GDM1 (cell line): ENCODE measurements at places on chromosomes 6 and 20.

- DNase-seq: no peak
These were observed 758 bp downstream of the SMIM28 start for GRCh38 chr6:138378463-138378862.

DNA sequence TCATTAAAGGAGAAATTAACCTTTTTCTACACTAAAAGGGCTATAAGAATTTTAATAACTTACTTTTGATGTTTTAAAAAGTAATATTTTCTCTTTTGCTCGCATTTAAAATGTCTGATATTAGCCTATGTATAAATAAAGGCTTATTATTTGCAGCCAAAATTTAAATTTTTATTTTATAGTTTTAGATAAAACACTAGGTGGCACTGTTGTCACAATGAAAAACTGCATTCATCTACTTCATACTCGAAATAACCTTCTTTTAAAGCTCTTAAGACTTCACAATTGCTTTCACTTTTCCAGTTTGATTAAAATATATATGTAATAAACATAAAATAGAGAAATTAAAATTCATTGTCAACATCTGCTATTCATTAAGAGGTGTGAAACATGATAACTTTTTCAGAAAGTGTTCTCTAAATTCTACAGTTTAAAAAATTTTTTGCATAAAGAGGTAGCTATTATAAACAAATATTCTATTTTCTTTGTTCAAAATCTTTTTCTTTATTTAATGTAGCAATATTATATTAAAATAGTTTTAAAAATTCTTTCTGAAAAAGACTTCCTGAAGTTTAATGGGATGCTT lies 78.8 kb upstream of the DEFB112 start:
- DNase-seq: no peak

GRCh38 chr20:11826334-11826733 lies 91.4 kb upstream of the BTBD3 start:
- DNase-seq: no peak

- no peak for DNase-seq
These were observed 126.2 kb upstream of the EXOC2 start for GRCh38 chr6:819122-819521.

DNA sequence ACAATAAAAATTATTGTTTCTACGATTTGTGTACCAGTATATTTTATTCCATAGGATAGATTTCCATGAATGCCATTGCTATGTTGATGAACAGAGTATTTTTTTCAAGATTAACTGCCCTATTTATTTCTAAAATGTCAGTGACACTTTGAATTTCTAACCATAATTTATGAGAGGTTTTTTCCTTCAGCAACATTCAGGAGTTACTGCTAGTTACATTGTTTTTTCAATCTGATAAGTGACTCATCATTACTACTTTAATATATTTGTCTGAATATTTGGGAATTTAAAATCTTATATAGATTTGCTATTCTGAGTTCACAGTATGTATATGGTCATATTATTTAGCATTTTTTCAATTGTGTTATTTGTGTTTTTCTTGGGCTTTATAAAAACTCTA lies 6.0 kb upstream of the OR2B6 start:
- DNase-seq: no peak

GRCh38 chr6:27838945-27839625 lies 73.1 kb downstream of the OR2B2 start:
- peak; percentile 63 for DNase-seq

- DNase-seq: no peak
These were observed 390.2 kb downstream of the TENT5A start for GRCh38 chr6:81362246-81362645.

- no peak for DNase-seq
These were observed 28.3 kb downstream of the PTGIS start for GRCh38 chr20:49539481-49540231.

DNA sequence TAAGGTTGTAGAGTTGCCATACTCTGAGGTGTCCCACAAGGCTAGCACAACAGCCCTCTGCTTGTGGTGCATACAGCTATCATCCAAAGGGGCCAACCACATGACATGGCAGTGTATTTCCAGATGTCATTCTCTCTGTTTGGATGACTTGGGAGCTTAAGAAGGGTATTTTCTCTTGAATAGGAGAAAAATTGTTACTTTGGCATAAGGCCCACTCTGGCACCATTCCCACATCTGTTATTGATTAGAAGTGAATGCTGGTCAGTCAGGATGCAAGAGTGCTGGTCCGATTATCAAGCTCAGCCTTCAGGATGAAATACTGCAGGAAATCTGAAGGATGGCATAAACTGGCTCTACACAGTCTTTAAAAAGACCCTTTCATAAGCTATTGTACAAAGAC lies 83.6 kb upstream of the C20orf144 start:
- no peak for DNase-seq

DNA sequence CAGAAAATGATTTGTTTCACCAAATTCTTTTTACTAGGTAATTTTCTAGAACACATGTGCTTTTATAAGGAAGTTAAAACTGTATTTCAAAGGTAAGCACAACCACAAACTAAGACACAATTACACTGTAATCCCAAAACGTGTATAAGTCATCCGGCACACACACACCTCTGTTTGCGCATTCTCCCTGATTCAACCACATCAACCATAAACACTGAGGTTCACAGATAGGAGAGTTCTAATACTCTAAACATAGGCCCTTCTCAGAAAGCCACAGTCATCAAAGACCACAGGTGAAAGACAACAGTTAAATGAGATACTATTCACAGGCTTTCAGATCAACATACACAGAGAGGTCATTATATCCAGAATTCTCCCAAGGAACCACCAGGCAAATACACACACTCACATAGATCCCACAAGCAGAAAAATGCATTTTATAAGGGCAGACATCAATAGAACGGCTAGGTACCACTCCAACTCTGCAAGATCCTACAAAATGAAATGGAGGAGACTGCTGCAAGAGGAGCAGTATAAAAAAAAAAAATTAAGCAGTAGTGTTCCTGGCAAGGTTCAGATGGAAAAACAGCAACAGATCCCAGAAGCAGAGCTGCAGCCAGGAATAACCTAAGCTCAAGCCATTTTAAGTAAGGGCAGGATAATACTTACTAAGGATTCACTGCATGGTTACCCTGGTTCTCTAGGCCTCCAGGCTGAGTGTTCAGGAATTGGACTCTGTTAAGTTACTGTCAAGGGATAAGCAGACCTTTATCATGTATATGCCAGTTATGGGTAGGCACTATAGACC lies 6.6 kb upstream of the FBXO9 start:
- no peak for DNase-seq

- no peak for DNase-seq
These were observed 4.1 kb downstream of the ZC3H12D start for GRCh38 chr6:149480502-149481280.

DNA sequence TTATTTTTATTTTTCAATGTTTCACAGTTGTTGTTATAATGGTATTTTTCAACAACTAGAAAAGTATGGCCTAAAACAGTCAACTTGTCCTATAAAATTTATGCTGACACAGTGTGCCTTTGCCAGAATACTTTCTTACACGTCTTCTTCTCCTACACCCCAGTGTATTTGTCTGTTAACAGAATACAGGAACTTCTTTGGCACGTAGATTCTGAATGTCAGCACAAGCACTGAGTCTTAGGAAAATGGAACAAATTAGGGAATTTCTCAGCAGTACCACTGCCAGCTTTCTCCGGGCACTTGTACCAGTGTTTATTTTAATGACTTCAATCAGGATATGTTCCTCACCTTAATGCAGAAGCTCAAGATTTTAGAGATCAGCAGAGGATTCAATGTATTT lies 26.7 kb upstream of the AKIRIN2 start:
- DNase-seq: no peak

DNA sequence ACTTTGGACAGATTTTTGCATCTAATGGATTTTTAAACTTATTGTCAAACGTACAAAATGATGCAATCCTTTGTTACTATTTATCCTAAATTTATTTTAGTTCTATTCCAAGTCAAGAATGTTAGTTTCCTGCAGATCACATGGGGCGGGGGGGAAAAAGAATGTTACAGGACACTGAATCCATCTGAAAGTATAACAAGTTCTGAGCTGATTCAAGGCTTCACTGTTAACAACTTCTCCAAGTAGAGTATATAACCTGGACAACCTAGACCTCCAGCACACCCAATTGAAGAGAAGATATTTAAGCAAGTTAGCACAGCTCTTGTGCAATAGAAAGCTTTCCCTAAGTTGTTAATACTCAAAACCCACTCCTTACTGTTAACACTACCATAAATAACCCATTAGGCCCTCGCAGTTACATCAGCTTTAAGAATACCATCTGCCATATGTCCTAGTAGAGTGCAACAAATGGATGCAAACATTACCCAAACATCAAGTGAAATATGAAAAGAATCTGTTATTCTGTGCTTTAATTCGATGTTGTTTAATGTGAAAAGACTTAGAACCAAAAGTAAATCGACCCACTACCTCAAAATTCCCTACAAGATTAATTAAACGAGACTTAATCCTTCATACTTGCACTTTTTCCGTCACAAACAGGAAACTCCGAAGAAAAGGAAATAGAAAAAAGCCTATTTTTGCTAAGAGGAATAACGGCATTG lies 1.3 kb downstream of the SEC63 start:
- DNase-seq: no peak

DNA sequence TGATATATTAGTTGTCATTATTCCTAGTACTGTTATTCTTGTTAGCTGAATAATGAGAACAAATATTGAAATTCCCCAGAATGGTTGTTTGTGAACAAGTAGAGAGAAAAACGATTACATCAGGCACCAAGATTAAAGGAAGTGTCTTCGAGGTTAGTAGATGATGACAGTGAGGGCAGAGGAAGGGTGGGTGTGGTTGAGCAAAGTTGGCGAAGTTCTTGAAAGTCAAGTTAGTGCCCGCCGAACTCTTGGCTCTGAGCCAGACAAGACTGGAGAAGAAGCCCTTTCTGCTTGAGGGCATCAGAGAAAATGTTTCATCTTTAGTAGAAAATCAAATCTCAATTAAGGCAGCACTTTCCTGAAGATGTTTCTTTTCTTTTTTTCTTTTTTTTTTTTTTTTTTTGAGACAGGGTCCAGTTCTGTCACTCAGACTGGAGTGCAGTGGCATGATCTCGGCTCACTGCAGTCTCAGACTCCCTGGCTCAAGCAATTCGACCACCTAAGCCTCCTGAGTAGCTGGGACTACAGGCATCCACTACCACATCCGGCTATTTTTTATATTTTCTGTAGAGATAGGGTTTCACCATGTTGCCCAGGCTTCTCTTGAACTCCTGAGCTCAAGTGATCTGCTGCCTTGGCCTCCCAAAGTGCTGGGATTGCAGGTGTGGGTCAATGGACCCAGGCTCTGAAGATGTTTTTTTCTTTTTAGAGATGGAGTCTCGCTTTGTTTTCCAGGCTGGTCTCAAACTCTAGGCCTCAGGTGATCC lies 77.1 kb downstream of the SGK1 start:
- no peak for DNase-seq

- no peak for DNase-seq
These were observed 62.6 kb downstream of the NRSN1 start for GRCh38 chr6:24188578-24189080.

DNA sequence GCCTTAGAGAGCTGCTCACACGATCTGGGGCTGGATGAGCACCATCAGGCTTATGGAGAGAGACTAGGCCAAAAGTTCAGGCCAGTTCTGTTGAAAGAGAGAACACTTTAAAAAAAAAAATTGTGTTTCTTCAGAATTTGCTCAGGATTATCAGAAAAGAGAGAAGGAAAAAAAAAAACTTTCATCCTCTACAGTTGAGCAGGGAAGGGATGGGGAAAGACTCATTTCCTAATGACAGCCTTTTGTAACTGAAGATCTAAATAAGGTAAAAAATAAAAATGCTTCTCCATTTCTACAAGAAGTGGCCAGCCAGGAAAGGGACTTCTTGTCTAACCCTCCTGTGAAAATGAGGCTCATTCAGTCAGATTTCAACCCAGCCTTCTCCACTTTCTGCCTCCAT lies 134.8 kb downstream of the LY86 start:
- no peak for DNase-seq

- DNase-seq: no peak
These were observed 8.0 kb downstream of the IL20RA start for GRCh38 chr6:137036566-137037300.

DNA sequence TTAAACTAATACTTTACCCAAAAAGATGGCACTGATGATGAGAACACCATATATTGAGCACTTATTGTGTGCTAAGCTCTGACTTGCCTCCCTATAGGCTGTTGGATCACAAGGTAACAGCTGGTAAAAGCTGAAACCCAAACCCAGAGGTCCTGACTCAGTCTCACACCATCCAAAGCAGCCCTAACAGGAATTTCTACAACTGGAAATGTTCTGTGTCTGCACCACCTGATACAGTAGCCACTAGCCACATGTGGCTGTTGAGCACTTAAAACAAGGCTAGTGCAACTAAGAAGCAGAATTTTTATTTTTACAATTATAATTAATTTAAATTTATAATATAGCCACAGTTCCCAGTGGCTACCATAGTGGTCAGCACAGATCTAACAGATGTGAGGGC lies 15.6 kb upstream of the MATN4 start:
- no peak for DNase-seq

- peak; percentile 24 for DNase-seq
These were observed 26.2 kb downstream of the CCN2 start for GRCh38 chr6:131924881-131925474.

DNA sequence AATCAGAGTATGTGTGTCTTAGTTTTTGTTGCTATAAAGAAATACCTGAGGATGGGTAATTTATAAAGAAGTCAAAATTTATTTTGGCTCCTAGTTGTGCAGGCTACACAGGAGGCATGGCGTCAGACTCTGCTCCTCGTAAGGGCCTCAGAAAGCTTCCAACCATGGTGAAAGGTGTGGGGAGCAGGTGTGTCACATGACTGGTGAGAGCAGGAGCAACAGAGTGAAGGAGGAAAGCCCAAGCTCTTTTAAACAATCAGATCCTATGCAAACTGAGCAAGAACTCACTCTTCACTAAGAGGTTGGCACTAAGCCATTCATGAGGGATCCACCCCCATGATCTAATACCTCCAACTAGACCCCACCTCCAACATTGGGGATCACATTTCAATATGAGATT lies 1524.3 kb downstream of the HACE1 start:
- DNase-seq: no peak

DNA sequence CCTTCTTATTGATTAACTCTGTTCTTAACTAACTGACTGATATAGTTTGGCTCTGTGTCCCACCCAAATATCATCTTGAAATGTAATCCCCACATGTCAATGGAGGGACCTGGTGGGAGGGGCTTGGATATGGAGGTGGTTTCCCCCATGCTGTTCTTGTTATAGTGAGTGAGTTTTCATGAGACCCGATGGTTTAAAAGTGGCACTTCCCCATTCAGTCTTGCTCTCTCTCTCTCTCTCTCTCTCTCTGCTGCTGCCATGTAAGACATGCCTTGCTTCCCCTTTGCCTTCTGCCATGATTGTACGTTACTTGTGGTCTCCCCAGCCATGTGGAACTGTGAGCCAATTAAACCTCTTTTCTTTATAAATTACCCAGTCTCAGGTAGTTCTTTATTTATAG lies 81.8 kb upstream of the SPACA1 start:
- DNase-seq: no peak

GRCh38 chr20:49713753-49714712 lies at the start of gene B4GALT5:
B4GALT5 (minus strand) TSS chr20:49713878; CDS start chr20:49713690, 188 bp downstream.
- DNase-seq: peak; percentile 82

- DNase-seq: no peak
These were observed 6.5 kb downstream of the GTPBP2 start for GRCh38 chr6:43622541-43622940.

- DNase-seq: no peak
These were observed 29.9 kb downstream of the NRN1 start for GRCh38 chr6:5976811-5977210.
